NAMALWA (cell line): ENCODE measurements at places on chromosomes 4 and X.

GRCh38 chr4:125772680-125773079, 457.9 kb downstream of the FAT4 start:
- no peak for DNase-seq

DNA sequence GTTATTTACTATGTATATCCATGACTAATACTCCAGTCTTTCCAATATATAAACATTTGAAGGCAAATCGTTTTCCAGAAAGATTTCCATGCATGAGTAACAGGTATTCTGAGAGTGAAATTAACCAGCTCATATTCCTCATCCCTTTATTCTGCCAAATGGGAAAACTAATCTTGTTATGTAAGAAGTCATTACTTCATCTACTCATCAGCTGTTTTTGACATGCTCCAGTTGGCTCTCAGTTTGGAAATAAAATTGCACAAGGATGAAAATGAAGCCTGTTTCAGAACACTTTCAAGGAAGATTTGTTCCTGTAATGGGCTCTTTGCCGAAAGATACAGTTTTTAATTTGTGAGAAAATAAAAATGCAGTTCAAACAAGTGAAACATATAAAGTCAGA, 121.9 kb downstream of the KCTD8 start:
- no peak for DNase-seq

DNA sequence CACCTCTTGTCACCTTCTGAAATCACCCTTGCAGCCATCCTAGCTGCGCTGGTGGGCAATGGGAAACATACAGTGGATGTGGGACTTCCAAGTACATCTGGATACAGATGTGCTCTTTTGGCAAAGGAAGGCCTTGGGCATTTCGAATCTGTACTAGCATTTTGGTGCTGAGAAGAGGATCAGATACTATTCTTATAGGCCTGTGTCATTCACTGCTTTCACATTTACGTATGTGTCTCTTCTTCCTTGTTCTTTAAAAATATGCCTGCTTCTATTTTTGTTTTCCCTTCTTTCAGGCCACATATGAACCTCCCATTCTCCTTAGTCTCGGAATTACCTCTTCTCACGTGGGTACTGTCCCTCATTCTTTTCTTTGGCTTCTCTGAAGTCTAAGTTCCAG, 53.1 kb downstream of the EFNB1 start:
- DNase-seq = no peak

- DNase-seq = no peak
Measured at GRCh38 chr4:28724239-28724638, 1863.6 kb downstream of the STIM2 start.

GRCh38 chr4:97984545-97985131, 158.6 kb downstream of the STPG2 start:
- peak; percentile 22 for DNase-seq
